ENCODE measurements at places on chromosomes 5 and 9.

DNA sequence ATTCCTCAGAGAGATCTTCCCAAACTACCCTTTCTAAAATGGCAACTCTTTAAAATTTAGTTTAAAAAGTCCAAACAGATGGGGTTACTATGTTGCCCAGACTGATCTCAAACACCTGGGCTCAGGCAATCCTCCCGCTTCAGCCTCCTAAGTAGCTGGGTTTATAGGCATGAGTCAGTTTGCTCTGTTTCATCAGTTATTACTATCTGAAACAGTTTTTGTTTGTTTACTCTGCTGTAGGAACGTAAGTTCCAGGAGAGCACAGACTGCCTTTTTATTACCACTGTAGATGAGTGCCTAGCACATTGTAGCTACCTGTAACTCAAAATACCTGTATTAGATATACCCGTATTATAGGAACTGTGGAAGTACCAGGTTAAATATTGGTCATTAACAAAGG, 89.4 kb downstream of the UHRF2 start:
- DNase-seq, result no peak

DNA sequence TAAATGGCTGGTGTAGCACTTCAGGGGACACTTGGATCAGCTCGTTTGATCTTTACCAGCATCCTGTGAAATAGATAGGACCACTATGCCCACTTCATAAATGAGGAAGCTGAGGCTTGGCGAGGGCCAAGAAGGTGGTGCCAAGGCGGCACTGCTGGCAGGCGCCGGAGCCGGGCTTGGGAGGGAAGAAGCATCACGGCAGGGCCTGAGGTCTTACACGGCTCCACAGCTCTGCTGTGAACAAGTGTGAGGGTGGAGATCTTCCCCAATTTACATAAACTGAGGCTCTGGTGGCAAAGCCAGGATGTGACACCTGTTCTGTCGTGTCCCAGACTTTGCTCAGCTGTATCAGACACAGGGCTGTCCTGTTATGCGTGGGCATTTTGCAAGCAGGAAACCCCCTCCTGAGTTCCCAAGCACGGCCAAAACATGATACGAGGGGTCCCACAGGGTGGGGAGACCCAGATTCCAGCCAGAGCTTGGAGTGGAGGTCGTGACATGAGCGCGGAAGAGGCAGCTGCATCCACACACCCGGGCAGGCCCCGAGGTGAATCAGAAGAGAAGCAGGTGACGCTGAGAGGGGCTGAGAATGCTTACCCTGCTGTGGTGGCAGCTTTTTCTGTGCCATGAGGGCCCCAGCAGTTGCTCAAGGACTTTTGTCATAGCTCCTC, 117.5 kb upstream of the BOD1 start:
- no peak for DNase-seq

DNA sequence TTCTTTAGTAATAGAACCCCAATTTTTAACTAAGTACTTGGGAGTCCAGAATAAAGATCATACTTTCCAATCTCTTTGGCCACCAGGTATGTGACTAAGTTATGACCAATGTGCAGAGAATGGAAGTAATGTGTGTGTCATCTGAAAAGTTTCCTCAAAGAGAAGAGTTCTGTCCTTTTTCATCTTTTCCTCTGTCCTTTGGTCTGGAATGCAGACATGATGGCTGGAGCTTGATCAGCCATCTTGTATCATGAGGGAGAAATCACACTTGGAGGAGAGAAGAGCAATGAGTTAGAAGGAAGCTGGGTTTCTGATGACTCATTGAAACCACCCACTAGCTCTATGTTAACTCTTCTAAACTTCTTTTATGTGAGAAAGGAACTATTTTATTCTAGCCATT, 5.5 kb upstream of the CPEB4 start:
- peak; percentile 25 for DNase-seq

GRCh38 chr9:133387680-133388079, 11.5 kb downstream of the STKLD1 start:
- DNase-seq, result no peak

DNA sequence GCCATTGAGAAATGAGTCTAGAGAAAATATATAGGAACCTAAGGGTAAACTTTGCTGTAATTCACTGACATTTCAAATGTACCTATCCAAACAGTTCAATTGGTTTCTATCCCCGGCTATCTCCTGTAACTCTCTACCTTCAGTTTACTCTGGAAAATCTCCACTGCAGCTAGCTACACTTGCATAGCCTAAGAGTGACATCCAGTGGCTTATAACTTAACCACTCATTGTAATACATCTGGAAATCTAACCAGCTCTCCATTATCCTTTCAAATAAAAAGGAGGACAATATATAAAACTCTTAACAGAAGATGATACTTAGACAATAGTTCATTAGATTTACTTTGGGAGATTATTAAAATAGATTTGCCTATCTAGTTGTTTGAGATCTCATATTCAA, 35.3 kb upstream of the SPDL1 start:
- DNase-seq, result no peak

GRCh38 chr5:120609570-120609969, 145.5 kb downstream of the PRR16 start:
- DNase-seq, result no peak

DNA sequence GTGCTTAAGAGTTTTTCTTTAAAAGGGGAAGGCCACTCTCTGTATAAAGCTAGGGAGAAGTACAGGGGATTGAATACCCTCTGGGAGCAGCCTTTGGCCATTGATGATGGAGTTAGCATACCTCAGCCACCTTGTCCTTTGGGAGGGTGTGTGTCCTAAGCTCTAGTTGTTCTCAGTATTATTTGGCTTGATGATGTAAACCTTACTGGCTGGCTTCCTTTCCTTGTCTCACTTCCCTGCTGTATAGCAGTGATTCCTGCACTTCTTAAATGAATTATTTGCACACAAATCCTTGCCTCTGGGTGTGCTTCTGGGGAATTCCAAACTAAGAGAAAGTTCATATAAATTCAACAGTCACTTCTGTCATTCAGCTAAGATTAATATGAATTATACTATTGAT, 234.9 kb upstream of the RIOK2 start:
- DNase-seq, result no peak

DNA sequence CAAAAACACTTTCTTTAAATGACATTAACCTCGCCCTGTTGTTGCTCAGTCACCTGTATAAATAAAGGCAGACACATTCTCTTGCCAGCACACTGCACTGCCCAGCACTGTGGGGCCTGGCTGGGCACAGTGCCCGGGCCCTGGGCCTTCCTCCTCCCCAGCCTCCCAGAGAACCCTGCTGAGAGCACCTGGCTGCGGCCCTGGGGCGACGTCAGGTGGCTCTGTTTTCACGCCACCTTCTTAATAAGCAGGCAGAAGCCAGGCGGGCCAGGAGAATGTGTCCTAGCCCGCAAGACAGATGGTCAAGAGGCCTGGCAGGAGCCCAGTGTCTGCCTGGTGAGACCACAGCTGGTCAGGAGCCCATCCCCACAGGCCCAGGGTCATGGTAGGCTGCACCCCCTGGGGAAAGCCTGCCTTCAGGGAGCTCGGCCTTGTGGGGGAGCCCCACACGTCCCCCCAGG, 8.2 kb upstream of the AGPAT2 start:
- DNase-seq, result peak; percentile 83

- DNase-seq, result no peak
Observed at GRCh38 chr5:28685794-28686193, 1647.4 kb upstream of the CDH9 start.

GRCh38 chr5:156093024-156093423, 233.9 kb upstream of the SGCD start:
- no peak for DNase-seq

- DNase-seq, result no peak
Observed at GRCh38 chr9:116287721-116288120, 134.1 kb downstream of the PAPPA start.

DNA sequence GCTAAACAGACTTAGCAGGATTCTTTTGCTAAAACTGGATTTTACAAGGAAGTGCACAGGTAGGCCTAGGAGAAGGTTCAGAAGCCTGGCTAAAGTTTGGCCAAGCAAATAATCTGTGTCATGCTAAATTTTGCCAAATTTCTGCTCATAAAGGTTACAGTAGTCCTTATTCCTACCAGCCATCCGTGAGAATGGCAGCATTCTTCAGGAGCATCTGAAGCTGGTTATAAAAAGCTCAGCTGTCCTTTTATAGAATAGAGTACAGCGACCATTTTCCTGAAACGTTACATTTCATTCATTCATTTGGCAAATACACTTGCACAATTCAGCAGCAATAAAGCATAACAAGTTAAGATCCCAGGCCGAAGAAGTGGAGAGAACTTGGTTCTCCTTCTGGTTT, 6.9 kb downstream of the GSN start:
- no peak for DNase-seq

DNA sequence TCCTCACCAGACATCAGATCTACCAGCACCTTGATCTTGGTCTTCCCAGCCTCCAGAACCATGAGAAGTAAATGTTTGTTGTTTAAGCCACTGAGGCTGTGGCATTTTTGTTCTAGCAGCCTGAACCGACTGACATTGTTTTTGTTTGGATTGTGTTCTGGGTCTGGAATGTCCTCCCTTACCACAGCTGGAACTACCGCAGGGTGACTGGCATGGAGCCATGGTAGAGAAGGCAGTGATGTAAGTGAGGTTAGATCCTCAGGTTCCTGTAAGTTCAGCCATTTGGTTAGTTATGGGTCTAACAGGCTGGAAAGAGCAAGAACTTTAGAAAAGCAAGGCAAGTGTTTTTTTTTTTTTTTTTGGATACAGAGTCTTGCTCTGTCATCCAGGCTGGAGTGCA, 209.3 kb downstream of the DAB2IP start:
- no peak for DNase-seq

GRCh38 chr9:124809741-124810500, 33.0 kb downstream of the OLFML2A start:
- no peak for DNase-seq

- no peak for DNase-seq
Observed at GRCh38 chr5:54049963-54050362, 260.4 kb downstream of the ARL15 start.

DNA sequence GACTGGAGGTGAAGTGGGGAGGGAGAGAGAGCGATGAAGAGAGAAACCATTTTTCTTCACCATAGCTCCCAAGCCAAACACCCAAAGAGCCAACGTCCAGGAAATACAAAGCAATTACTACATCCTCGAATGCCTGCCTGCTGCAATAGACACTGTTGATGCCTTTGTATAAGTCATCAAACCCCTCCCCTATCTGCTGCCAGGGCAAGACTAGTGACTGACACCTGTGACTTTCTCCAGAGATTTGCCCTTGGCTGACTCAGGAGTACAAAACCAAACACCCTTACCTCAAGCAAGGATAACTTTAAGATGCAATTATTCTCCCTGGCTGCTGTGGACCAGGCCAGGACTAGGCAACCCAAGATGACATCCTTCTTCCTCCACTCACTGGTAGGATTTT, 81.8 kb upstream of the RASA1 start:
- no peak for DNase-seq

DNA sequence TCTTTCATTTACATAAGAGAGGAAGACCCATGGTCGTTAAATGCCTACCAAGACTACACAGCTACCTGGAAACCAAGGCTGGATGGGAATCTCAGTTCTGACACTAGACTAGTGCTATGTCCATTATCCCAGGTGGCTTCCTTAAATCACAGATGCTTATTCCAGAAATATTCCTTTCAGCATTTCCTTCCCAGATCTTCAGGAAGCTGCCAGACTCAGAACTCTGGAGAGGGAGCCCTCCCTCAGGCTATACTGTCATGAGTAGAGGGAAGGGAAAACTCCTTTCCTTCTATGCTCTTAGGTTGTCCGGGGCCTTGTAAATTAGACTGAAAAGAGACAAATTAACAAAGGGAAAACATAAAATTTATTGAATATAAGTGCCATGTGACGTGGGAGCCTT, 20.8 kb downstream of the FREM1 start:
- no peak for DNase-seq

GRCh38 chr9:94945197-94946144, 219.0 kb downstream of the AOPEP start:
- DNase-seq, result no peak

DNA sequence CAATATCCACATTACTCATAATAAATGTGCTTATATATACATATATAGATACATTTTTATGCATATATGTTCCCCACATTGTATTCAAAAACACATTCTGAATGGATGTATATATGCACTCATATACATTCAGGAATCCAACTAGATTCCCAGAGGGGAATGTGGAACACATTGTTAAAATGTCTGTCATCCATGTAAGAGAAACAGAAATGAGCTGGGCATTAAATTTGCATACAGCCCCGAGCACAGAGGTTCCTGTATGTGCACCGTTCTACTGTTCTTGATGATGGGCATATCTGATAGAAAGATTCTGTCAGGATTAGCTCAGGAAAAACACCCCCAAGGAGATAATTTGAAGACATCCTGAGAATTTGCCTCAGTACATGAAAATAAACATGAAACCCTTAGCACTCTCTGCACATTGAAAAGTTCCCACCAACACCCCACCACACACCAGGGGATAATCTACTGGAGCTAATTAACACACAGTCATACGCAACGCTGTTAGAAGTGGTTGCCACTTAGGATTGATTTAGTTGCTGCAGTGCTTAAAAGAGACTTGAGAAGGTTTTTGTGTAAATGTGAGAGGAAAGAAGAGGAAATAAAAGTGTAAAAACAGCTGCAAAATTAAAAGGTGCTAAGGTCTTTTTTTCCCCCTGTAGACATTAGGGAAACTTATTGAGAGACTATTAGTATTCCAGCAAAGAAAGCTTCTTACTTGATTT, 223.3 kb downstream of the SLF1 start:
- DNase-seq, result no peak

DNA sequence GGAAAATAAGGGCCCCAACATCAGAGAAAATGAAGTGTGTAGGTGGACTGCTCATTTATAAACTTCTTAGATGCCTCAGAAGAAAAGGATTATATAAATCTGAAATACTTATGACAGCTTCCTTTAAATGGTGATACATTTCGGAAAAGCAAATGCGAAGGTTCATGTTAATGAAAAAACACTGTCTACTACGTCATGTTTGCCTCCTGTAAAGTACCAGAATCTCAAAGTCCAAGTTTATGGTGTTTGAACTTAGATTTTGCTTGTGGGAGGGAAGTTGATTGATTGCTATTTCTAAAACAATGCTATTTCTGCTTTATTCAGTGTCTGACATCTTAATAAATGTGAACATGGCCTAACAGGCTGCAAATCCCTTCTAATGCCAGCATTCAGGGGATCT, 514.6 kb downstream of the ZNF608 start:
- DNase-seq, result no peak

- DNase-seq, result no peak
Observed at GRCh38 chr5:95725937-95726810, 5.0 kb upstream of the RHOBTB3 start.

DNA sequence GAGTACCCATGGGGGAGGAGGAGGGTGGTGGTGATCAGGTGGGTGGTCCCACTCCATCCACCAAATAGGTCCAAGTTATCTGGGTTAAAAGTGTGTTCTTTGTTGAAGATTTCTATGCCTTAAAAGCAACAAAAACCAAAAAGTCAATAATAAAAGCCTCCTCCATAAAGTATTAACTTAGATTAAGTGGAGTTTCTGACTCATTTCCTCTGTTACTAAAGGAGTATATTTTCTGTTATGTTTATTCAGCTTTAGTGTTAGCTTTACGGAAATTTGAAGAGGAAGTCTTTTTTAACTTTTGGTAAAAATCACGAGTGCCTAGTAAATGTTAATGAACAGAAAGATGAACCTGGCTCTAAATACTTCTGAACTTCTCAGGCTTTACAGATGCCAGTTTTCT, 17.8 kb downstream of the FBXO38 start:
- DNase-seq, result no peak

All from LoVo (cell line).